ENCODE measurements at places on chromosomes 5 and 9.

GRCh38 chr5:138179277-138179857 is 455 bp downstream of the KIF20A start:
- DNase-seq = no peak

DNA sequence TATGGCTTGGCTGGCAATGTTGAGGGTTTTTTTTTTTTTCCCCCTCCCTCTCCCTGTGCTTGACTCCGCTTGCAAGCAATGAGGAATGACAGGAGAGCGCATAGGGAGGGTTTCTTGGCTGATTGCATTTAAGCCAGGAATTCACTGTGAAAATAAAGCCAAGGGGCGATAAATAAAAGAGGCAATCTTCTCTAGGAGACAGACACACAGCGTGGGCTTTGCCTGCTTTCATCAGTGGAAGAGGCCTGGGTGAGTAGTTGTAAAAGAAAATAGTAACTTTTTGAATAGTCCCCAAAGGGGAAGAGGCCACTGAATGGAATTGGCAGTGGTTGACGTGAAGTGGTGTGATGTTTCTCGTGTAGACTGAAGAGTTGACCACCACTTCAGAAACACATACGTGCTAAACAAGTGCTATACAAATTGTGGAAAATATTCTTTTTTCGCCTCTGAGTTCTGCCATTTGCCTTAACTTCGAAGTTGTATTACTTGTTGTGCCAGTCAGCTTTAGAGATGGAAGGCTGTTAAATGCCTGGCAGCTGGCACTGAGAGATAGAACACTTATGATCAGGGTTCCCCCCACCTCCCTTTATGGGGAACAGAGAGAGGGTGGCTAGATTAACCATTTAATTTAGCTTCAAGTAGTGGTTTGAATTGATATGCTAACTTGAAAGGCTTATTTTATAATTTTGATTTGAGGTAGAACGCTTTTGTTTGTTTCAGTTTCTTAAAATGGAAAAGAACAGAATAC is 3.0 kb downstream of the ZSWIM6 start:
- DNase-seq = peak; percentile 52

DNA sequence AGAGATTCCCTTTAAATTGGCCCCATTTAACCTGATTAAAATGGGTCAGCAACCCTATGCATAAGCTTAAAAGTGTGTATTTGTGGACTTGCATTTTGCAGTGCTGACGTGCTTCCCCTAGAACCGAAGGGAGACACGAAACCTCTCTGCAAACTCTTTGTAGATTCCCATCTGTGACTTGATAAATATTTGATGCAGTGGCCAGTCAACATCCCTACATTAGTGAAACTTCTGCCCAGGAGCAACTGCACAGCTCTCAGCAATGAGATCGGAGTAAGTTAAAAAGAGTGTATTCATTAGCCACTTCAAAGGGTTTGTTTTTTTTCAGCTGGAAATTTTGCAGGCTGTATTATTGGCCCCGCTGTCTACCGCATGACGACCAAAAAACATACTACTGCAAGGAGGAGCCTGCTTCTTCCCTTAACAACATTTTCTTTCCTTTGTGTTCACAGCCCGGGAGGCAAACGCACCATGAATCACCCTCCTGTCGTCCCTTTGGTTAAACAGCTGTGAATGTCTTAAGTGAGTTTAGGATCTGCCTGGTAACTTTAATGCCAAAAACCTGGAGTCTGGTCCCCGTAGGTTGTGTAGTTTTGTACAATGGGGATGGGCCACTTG is 38.0 kb upstream of the TCERG1 start:
- DNase-seq = peak; percentile 11

- DNase-seq = no peak
Observed at GRCh38 chr5:144086295-144086694, 84.2 kb downstream of the YIPF5 start.

DNA sequence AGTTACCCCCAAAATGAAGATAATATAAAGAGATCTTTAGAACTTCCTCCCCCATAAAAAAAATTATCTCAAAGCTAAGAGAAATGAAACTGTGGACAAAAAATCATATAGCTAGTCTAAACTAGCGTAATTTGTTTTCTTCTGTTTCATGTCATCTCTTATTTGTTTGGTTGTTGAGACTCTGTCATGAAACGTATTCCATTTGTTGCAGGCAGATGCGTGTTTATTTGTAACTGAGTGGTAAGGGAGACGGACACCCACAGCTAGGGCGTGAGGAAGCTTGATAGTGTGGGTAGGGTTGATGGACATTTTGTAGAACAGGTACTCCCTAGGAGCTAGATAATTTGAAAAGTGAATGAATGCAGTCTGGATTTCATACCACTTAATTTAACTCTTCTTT is 41.9 kb downstream of the OSTF1 start:
- DNase-seq = no peak

- no peak for DNase-seq
Observed at GRCh38 chr5:163874431-163874830, 369.0 kb downstream of the MAT2B start.

- peak; percentile 67 for DNase-seq
Observed at GRCh38 chr9:120619751-120620655, 40.0 kb upstream of the CDK5RAP2 start.

DNA sequence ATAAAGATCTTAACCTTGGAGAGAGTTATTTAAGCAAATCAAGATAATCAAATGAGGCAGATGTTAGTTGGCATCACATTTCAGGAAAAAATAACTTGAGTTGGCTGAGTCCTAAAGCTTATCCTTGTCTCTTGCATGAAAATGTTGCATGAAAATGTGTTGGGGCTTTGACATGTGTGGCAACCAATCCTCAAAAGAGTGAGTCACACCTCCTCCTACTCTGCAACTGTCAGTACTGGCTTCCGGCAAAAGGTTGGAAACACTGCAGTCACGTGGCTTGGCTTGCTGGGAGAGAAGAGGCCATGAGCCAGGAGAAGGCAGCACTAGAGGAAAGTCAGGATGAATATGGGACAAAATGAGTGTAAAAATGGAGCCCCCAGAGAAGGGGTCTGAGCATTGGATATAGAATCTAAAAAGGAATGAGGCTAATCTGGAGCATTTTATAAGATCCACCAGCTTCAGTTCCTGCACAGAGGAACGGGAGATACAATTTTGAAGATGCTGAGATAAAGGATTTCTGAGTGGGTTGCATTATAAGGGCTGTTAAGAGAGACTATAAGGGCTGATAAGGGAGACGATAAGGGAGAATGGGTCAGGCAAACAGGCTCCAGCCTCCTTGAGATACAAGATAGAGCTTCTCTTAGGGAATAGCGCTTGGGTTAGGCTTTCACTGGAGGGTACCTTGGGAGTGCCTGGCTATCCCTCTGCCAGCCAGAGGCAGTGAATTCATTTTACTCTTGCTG is 43.1 kb downstream of the SPATA31D1 start:
- DNase-seq = peak; percentile 80

GRCh38 chr9:113012492-113012891 is 500 bp upstream of the ZNF883 start:
- no peak for DNase-seq

DNA sequence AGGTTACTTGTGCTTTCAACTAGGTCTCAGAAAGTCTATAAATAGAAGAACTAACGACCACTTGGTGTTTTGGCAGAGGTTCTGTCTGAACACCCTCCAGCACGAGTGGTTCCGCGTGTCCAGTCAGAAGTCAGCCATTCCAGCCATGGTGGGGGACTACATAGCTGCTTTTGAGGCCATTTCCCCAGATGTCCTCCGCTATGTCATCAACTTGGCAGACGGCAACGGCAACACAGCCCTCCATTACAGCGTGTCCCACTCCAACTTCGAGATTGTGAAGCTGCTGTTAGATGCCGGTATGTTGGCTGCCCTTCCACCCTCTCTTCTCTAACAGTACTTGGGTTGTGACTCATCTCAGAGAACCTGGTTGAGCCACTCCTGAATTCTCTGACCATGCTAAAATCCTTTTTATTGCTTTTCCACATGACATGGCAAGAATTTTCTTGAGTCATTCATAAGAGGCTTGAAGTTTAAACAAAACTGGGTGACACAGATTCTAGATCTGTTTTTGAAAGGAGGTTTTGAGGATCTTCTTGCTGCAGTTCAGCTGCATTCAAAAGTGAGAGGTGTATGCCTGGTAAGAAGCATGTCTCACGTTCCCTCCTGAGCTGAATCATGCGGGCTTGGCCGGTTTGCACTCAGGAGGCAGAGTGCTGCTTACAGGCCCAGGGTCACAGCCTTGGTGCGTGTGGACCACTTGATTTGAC is 103.1 kb upstream of the DMRT1 start:
- peak; percentile 95 for DNase-seq

Measured in AG10803 (cell line).